AG04450 (cell line): ENCODE measurements at places on chromosomes 5 and 9.
A peak's percentile ranks its signal among the peaks of the same experiment; 100 is the strongest.

GRCh38 chr9:87884578-87885459, 2.1 kb downstream of the SPATA31E1 start:
- DNase-seq: no peak

DNA sequence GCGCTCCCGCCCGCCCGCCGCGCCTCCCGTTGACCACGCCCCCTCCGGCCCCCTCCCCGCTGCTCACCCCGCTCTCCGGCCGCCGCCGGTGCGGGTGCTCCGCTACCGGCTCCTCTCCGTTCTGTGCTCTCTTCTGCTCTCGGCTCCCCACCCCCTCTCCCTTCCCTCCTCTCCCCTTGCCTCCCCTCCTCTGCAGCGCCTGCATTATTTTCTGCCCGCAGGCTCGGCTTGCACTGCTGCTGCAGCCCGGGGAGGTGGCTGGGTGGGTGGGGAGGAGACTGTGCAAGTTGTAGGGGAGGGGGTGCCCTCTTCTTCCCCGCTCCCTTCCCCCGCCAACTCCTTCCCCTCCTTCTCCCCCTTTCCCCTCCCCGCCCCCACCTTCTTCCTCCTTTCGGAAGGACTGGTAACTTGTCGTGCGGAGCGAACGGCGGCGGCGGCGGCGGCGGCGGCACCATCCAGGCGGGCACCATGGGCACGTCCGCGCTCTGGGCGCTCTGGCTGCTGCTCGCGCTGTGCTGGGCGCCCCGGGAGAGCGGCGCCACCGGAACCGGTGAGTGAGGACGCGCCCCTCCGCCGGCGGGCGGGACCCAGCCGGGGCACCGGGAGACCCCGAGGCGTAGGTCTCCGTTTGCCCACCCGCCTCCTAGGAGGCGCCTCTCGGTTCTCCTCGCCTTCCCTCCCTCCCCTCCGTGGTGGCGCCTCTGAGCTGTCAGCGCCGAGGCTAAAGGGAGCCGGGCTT, at the start of gene VLDLR:
TSS of gene VLDLR (plus strand) at position 66 of the 739 bp plus-strand sequence. CDS start at position 469, 403 bp downstream.
- no peak for DNase-seq

- DNase-seq: no peak
Measured at GRCh38 chr5:20033881-20034280, 45.9 kb upstream of the CDH18 start.

DNA sequence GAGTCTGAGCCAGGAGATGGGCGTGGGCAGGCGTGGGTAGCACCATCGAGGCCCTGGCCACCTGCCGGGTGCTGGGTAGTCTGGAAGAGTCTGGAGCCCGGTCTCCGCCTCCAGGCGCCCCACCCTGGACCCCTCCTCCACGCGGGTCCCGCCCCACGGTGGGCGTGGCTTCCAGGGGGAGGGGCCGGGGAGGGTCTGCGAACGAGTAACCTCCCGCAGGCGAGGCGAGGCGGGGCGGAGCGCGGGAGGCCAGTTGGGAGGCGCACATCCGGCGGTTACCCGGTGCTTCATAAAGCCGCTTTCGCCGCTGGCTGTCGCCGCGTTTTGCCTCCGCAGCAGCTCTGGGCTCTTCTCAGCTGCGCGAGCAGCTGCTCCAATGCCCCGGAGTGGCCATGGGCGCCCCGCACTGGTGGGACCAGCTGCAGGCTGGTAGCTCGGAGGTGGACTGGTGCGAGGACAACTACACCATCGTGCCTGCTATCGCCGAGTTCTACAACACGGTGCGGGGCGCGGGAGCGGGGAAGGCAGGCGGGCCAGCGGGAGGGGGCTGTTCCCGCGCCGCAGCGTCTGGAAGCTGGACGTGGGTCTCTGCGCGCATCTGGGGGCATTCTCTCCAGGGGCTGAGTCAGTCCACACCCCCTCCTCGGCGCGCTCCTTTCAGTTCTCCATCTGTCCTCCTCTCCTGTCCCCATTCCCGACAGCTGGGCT, at the start of gene ACER2:
TSS of gene ACER2 (plus strand) at position 317 of the 708 bp plus-strand sequence. CDS start at position 393, 76 bp downstream.
- peak; percentile 59 for DNase-seq

- DNase-seq: no peak
Measured at GRCh38 chr5:96062836-96063235, 101.2 kb upstream of the ELL2 start.

DNA sequence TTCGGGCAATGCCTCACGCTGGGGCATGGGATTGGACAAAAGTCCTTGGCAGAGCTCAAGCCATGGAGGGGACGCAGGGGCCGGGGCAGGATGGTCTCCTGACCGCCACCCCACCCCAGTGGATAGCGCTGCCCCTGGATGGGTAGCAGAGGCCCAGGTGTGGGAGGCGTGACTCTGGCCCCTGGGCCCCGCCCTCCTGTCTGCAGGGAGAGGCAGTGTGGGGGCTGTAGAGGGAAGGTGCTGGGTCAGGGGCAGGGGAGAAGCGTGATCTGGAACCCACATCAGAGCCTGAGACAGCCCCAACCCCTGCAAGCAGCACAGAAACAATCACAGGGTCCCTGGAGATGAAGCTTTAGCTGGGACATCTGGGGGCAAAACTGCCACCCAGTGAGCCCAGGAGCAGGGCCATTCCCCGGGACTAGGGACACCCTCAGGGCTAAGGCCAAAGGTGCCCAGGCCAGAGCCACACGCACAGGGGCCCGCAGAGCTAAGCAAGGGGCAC, 36.2 kb downstream of the NACC2 start:
- DNase-seq: no peak

DNA sequence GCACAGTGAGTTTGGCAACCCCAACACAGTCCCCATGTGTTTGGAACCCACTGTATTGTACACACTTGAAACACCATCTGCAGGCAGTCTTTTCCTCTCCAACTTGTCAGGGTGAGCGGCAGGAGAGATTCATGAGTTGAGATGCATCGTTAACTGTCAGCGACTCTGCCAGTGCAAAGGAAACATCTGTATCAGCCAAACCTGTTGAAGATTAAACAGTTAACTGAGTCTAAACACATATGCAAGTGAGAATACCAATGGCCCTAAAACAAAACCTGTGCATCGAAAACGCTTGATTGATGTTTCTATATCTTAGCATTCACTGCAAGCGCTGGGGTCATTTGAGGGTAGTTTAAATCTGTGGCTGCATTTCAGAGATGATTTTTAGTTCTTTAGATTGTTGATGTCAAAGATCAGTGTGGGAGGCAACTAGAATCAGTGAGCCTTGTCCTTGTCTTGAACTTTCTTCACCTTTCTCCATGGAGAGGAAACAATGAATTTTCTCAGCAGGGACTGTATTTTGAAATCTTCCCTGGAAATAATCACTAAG, 41.3 kb upstream of the PAM start:
- no peak for DNase-seq

- DNase-seq: no peak
Measured at GRCh38 chr9:35695943-35696401, 6.2 kb upstream of the TPM2 start.
